Activated T-cell treated with anti-CD3 and anti-CD28 coated beads, Interleukin-2, amount 50 U/mL, for 72 hours (primary cell): ENCODE measurements at places on chromosomes 13 and 19.

- no peak for DNase-seq
These were observed 55.2 kb downstream of the XPO4 start for GRCh38 chr13:20847296-20847695.

- no peak for DNase-seq
These were observed 48.1 kb downstream of the TNFRSF19 start for GRCh38 chr13:23618341-23618740.

DNA sequence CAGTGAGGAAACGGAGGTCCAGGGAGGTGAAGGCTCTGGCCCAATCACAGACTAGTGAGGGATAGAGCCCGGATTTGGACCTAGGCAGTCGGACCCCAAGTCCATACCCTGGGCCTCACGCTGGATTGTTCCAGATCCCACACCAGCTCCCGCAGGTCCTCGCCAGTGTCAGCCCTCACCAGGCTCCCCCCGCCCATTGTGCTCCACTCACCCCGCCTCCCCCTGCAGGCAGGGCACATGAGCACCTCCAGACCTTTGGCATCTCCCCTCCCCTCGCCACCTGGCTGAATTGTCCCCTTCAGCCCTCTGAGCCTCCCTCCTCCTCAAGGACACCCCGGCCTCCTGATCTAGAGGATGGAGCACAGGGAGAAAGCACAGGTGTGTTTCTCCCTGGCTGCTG is 152.4 kb downstream of the KATNAL1 start:
- DNase-seq, result no peak

DNA sequence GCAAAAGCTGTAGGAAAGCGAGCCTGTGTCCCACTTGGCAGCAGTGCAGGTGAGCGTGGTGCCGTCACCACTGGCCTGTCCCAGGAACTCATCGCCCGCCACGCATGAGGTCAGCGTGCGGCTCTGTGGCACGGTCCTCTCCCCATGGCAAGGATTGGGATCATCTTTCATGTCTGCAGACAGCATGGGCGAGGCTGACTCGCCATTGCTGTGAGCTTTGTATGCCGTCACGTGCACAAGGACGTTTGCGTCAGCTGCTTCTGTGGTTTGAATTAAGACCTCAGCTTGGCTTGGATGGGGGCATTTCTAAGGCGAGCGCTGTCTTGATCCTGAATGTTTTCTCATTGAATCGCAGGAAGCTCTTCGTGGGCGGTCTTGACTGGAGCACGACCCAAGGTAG is 9.8 kb downstream of the DAZAP1 start:
- no peak for DNase-seq

- no peak for DNase-seq
These were observed 2.2 kb upstream of the SPRYD7 start for GRCh38 chr13:49938314-49938713.

- peak; percentile 41 for DNase-seq
These were observed 922 bp downstream of the PLEKHG2 start for GRCh38 chr19:39413272-39413910.

- peak; percentile 52 for DNase-seq
These were observed 2.5 kb downstream of the SHISA7 start for GRCh38 chr19:55440411-55441105.

DNA sequence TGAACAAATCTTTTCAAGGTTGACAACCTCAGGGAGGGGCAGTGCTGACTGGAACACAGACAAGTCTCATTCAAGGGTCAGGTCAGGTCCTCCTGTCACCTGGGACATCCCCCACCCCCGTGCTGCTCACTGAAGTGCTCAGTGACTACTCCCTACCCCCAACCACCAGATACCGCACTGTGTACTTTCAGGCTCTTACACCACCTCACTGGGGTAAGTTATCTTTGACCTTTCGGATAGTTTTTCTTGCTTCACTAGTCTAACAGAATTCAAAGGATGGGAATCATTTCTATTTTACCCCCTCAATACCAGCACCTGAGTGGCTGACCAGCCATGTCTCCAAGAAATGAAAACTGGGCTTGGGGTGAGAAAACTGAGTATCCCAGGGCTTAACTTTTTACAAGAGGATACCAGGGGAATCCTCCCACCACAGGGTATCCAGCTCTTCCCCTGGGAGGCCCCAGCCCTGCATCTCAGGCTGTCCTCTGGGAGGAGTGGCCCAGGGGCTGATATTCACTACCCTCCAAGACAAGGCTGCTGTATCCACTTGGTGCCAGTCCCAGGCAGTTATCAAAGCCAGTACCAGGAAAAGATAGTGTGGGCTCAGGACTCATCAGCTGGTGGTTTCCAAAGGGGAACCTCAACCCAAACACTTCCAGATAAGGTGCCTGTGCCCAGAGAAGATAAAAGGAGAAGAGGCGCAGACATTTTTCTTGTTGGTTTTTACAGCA is 2.1 kb downstream of the ZNF563 start:
- peak; percentile 96 for DNase-seq

DNA sequence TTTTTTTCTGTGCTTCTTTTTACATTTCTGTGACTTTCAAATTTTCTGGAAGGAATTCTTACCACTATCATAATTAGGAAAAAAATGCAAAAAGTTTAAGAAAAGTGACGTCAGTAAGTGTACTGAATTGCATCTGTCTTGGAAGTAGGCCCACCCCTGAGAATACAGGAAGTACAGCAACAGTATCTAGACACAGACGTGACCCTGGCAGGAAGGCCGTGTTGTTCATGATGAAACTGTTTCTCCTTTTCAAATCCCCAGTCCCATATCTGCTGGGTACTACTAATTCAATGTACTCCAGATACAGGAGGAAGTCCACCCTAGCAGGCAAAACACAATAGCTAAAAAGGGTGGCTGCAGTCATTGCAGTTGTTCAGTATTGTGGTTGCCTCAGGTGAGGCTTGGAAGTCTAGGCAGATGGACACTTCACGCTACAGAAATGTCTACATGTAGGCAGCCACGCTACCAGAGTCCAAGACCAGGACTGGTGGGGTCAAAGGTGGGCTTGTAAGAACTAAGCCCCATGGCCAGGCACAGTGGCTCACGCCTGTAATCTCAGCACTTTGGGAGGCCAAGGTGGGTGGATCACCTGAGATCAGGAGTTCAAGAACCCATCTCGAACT is 49.6 kb upstream of the MED4 start:
- no peak for DNase-seq

GRCh38 chr13:102286326-102286725 is 115.5 kb downstream of the FGF14 start:
- DNase-seq, result no peak

GRCh38 chr13:30045916-30046704 is 195.7 kb upstream of the UBL3 start:
- no peak for DNase-seq

- no peak for DNase-seq
These were observed 29.4 kb upstream of the ZNF507 start for GRCh38 chr19:32316034-32316433.

DNA sequence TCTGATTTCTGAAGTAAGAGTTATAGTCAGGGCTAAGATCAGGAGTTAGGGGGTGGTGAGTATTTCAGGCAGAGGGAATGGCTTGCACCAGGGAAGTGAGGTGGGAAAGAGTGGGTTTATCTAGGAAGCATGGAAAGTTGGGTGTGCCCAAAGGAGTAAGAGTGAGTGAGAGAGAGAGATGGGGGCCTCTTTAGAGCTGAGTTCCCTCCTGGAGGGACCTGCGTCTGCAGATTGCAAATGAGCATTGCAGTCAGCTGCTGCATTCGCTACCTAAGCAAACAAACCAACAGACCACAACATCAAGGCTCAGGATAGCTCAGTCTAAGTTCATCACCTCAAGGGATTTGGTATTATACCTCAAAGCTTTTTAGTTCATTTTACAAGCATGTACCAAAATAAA is 405.8 kb downstream of the FGF9 start:
- DNase-seq, result no peak

DNA sequence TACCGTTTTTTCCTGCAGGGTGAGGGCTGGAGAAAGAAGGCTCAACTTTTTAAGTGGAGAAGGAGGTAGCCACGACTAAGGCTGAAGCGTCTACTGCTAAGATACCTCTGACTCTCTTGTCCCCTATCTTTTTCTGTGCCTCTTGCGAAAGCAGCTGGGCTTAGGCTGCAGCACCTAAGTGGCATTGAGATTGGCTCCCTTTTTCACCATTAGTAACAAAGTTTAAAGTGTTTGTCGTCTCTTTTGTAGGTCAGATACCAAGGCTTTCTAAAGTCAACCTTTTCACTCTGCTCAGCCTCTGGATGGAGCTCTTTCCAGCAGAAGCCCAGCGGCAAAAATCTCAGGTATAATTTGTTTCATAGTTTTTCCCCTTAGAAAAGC is 887 bp downstream of the CDADC1 start:
- DNase-seq, result no peak

DNA sequence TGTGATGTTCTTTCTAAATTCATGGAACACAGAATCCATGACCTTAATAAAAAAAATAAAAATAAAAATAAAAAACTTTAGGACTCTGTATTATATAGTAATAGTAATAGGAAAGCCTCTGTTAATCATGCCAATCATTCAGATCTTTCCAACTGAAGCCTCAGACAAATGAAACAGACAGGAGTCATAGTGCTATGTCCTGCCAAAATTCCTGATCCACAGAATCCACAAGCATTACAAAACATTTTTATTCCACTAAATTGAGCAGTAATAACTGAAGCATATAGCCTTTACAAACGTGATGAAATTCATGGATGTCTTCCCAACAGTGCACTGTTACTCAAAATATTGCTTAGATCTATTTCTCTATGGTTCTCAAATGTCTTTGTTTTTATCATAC is 820.6 kb upstream of the PCDH9 start:
- DNase-seq, result no peak

DNA sequence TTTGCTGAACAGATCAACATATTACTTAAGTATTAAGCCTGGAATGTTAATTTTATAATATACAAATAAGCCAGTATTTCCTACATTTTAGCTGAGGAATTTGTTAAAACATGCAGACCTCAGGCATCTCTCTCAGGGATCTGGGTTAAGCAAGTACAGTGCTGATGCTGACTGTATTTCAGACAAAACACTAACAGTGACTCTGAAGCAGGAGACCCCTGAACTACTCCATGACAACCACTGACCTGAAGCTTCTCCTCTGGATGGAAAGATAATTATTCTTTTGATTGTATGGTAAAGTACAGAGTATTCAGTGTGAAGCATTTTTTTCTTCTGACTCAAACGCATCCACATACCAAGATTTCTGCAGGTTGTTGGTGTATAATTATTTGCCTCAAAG is 680.8 kb downstream of the LIG4 start:
- no peak for DNase-seq

- no peak for DNase-seq
These were observed 30.0 kb upstream of the RFXAP start for GRCh38 chr13:36789061-36789460.

- no peak for DNase-seq
These were observed 6.2 kb downstream of the TLE6 start for GRCh38 chr19:2983351-2984214.

- no peak for DNase-seq
These were observed 555.2 kb upstream of the MIR17HG start for GRCh38 chr13:90792335-90792734.

DNA sequence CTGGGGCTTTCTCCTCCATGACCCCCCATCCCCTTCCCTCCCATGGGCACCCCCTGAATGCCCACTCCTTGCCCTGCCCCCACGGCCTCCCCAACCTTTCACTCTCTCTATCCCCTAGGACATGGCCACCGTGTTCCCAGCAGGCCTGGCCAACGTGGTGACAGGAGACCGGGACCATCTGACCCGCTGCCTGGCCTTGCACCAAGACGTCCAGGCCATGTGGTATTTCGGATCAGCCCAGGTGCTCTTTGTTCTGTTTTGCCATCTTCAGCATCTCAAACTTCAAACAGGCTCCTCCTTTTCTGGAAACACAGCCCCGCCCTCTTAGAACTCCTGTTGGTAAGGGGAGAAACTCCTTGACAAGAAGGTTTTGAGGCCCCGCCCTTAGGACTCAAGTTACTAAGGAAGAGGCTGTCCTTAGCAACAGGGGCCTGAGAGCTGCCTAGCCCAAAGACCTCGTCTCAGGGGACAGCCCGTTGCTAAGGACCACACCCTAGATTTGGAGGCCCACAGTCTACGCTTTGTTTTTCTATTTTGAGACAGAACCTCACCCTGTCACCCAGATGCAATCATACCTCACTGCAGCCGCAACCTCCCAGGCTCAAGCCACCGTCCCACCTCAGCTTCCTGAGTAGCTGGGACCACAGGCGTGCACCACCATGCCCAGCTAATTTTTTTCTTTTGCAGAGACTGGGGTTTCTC is 5.1 kb upstream of the FLT3LG start:
- peak; percentile 85 for DNase-seq

DNA sequence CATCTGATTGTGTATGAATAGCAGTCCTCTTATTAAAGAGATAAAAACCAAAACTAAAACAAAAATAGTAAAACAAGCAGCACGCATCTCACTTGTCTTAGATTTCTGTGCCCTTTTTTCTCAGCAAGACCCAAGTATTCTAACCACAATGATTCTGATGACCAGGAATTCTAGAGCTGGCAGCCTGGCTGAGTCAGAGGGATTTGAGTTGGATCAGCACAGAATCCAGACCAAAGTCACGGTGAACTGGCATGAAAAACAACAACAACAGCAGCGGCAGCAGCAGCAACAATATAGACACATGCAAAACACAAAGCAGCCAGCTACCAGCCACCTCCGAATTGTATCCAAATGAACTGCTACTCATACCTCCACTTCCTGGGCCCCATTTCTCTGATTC is 360.5 kb downstream of the KCNRG start:
- no peak for DNase-seq

GRCh38 chr13:35961002-35961401 is 170.2 kb downstream of the DCLK1 start:
- DNase-seq, result no peak

DNA sequence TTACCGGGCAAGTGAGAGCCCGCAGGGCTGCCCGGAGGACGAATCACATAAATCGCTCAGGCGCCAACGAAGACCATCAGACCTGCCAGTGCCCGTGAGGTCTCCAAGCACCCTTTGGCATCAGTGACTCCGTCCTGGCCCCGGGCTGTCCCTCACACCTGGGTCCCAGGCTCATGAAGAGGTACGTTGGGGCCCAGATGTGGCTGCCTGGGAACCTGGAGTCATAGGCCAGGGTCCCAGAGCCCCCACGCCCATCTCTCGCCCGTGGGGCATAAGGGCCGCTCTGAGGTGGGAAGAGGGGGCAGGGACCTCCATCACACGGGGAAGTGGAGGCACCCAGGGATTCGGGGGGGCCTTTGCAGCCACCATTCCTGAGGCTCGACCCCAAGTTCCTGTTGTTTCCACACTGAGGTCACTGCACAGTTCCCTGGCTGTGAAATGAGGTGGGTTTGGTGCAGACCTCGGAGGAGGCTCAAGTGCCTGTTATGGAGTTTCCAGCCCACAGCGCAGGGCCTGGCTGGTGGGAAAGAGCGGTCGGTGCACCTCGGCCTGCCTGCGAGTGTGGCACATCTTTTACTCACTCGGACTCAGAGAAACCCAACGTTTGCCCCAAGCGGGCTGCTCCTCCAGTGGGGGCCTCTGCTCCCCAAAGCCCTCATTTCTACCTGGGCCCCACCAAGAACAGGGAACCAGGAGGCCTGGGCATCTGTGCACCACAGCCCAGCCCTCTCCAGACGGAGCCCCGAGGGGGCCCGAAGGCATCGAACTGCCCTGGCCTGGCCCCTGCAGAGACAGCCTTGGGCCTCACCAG is 35.9 kb upstream of the C13orf46 start:
- DNase-seq, result no peak
